Iris pigment epithelial cell (primary cell): ENCODE measurements at places on chromosomes 1 and 21.

DNA sequence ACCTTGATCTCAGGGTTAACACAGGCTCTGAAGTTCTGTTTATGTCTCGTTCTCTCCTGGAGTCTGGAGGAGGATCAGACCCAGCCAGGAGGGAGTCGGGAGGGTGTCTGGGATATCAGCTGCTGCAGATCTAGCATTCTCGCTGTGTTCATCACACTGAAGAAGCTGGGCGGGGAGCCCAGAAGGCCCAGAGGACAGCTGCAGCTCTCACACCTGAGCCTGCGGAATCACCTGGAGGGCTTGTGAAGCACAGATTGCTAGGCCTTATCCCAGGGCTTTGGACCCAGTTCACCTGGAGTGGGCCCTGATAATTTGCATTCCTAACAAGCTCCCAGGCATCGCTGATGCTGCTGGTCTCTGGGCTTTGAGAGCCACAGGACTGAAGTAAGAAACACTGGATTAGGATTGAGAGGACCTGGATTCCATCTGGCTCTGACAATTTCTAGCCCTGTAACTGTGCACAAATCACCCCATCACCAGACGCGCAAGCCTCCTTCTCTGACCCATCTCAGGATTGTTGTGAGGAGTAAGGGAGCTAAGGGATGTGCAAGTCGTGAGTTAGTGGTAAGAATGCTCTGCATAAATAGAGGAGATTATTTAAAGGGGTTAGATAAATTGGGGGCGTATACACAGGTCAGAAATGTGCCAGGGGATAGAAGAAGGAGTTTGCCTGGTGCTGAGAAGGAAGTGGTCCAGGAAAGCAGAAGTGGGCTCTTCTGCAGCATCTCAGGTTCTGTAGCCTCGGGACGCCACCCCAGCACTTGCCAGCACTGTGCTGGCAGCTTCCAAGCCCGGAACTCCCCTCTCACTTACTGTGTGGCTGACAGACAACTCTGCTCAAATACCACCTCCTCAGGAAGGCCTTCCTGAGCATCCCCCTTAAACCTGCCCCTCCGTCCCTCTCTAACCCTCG lies 19.1 kb downstream of the ABCA4 start:
- DNase-seq, result peak; percentile 37

DNA sequence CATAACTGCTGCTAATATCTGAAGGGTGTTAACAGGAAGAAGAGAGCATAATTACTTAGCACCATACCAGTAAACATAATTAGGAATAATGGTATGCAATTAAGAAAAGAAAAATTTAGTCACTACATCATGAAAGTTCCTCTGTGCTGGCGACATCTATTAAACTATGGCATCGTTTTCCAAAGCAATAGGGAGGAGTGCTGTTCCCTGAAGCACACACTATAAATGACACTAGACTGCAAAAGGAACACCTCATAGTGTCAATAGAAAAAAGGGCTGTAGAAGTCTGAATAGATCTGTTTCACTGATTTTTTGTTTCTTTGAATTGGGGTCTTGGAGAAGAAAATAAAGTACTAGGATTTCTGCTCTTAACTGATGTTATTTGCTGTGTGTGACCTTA lies 773.6 kb upstream of the B3GALT2 start:
- no peak for DNase-seq

GRCh38 chr1:225987491-225988316 lies 11.4 kb downstream of the SDE2 start:
- peak; percentile 53 for DNase-seq

DNA sequence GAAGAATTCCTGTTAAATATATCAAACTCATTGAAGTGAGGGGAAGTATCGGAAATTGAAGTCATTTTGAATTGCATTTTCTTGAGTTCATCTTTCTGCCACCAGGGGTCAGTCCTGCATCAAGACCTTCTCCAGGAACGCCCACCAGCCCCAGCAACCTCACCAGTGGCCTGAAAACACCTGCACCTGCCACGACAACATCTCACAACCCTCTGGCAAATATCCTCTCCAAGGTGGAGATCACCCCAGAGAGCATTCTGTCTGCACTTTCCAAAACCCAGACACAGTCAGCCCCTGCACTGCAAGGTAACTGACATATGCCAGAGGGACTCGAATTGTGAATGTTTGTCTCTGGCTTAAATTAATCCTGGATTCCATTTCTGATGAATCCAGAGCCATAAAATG lies 22.8 kb upstream of the TARS2 start:
- peak; percentile 61 for DNase-seq

GRCh38 chr1:46194641-46195193 lies 3.5 kb downstream of the POMGNT1 start:
- no peak for DNase-seq

- peak; percentile 82 for DNase-seq
Observed at GRCh38 chr1:17232759-17233661, 15.9 kb upstream of the PADI3 start.
